MCF 10A (cell line): ENCODE measurements at places on chromosomes 12 and 14. TPM values are rescaled to one million over a fixed set of nuclear protein-coding genes. Genes with fewer than 3 reads are reported as not detected.

FKBP4 gene
- total RNA-seq, result 79.1 and 94.5 TPM in 2 replicates

DNA sequence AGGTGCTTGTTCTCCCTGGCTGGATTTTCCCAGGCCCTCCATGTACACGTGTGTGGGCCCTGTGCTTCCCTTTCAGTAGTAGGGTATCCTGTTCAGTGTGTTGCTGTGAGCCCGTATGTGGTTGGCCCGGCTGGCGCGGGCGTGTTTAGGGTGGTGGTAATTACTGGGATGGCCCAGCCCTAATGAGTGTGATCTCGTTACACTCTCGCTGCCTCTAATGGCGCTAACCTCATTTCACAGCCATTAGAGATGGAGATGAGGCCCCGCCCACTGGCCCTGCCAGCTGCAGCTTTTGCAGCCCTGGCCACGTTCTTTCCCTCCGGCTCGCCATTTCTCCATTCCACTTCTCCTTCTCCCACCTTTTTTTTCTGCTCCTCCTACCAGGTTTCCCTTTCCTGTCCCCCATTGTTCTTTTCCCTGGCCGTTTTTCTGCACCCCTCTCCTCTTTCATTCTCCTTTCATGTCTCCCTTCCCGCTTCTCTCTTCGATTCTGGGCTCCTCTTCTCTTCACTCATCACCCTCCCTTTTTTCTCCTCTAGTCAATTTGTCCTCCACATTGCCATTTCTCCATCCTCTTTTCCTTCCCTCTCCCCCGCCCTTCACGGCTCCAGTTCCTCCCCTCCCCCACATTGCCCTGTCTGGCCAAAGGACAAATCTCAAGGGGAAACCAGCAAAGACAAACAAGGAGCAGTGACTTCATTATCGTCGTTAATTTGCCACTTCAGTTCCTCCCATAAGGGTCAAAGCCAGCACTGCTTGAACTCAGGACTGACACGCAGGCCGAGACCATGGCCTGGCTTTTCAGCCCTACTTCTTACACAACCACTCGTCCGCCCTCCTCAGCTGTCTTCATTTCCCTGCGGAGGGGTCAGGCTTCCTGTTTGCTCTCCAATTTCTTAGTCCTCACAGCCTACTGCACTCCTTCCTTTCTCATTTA is 6.8 kb downstream of the ZFHX2 start:
- H3K4me1 ChIP-seq, result no peaks in the 10 kb centered on the region
- no peak for DNase-seq
- H3K36me3 ChIP-seq, result no peaks in the 10 kb centered on the region
- no peaks in the 10 kb centered on the region for H3K27me3 ChIP-seq

GRCh38 chr14:51095854-51096823 is 1.2 kb upstream of the TRIM9 start:
- no peaks in the 10 kb centered on the region for H3K4me1 ChIP-seq
- H3K4me3 ChIP-seq, result peak overlapping the region; percentile 85
- peaks cover 30% of the 10 kb centered on the region for H3K27me3 ChIP-seq
- H3K27ac ChIP-seq, result no peak overlapping the region

PZP gene
- total RNA-seq, result not detected in 2 replicates

DNA sequence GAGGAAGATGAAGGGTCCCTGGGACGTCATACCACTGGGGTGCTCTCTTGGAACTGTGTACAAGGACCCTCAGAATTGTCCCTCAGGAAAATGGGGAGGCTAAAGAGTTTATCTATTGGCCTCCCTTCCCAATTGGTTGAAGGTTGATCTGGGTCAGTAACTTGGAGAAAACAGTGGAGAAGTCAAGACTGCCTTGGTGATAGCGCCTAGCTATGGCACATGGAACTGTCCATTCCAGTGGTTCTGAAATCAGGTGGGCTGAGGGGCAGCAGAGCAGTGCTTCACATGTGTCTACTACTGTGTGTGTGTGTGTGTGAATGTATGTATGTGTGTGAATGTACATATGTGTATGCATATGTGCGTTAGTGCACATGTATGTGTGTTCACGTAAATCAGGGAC is 316.1 kb downstream of the AACS start:
- peaks cover 11% of the 10 kb centered on the region for H3K27me3 ChIP-seq
- no peak overlapping the region for H3K4me3 ChIP-seq
- H3K36me3 ChIP-seq, result no peaks in the 10 kb centered on the region
- H3K27ac ChIP-seq, result no peak overlapping the region

DNA sequence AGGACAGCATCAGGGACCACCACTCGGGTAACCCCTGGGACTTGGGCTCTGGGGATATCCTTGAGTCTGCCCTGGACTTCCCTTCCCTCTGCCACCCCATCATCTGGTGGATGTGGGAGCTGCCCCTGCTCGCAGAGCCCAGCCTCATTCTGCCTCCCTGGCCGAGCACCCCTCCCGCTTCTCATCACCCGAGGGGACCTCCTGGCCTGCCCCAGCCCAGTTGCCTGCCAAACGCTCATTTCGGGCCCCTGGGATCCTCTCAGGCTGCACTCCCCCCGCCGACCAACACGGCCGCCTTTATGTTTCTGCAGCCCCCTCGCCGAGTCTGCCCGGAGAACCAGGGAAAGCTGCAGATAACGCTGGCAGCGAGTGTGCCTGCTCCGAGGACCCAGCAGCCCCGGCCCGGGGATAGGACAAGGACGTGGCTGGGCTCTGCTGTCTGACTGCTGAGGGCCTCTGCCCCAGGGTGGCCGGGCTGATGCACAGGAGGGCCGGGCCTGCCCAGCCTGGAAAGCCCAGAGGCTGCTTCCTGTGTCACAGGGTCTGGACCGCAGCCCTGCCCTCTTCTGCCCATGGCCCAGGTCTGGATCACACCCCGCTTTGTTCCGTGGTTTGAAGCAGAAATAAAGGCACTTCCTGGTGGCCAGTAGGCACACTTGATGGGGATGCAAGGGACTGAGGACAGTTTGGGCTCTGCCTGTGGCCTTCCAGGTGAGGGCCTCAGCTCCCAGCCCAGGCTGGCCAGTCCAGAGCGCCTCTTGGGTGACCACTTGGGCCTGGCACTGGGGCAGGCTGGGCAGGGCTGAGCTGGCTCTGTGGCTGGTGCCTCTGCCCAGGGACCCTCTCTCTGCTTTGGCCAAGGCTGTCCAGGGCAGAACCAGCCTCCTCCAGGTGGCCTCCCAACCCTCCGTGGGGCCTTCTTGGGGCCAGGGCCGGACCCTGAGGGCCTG is 4.9 kb upstream of the EXOC3L4 start:
- no peak overlapping the region for H3K27ac ChIP-seq
- H3K4me1 ChIP-seq, result no peaks in the 10 kb centered on the region
- no peak for DNase-seq
- no peaks in the 10 kb centered on the region for H3K36me3 ChIP-seq
- H3K4me3 ChIP-seq, result no peak overlapping the region
- no peaks in the 10 kb centered on the region for H3K27me3 ChIP-seq
